ENCODE measurements at places on chromosomes 5 and 9. TPM values are rescaled to one million over a fixed set of nuclear protein-coding genes. Genes with fewer than 3 reads are reported as not detected.

The CDC20B gene
- not detected for total RNA-seq

The MSX2 gene
- total RNA-seq, result 1.5 TPM

The COL23A1 gene
- total RNA-seq, result not detected

The TXN gene
- total RNA-seq, result 234 TPM

The MAMDC2 gene
- 1.5 TPM for total RNA-seq

The BAAT gene
- total RNA-seq, result under 0.01 TPM

The MPDZ gene
- 58.3 TPM for total RNA-seq

DNA sequence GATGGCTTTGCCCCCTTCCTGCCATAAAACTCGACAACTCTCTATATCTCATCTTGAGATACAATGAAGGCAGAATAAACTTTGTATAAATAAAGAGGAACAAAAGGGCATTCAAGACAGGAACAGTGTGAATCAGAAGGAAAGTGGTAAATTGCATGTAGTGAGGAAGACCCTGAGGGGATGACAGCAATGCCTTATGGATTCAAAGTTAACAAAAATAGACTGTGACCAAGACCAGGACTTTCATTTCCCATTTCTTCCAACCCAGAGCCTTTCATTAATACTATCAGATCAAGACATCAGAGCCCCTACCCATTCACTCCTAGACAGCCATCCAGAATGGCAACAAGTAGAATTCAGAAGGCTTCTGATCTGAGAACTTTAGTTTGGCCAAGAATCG, 46.4 kb upstream of the ZNF462 start:
- no peak overlapping the region for H3K27ac ChIP-seq
- H3K4me1 ChIP-seq, result no peaks in the 10 kb centered on the region
- no peak overlapping the region for H3K4me3 ChIP-seq
- no peak for DNase-seq
- no peaks in the 10 kb centered on the region for H3K27me3 ChIP-seq
- no peaks in the 10 kb centered on the region for H3K36me3 ChIP-seq

DNA sequence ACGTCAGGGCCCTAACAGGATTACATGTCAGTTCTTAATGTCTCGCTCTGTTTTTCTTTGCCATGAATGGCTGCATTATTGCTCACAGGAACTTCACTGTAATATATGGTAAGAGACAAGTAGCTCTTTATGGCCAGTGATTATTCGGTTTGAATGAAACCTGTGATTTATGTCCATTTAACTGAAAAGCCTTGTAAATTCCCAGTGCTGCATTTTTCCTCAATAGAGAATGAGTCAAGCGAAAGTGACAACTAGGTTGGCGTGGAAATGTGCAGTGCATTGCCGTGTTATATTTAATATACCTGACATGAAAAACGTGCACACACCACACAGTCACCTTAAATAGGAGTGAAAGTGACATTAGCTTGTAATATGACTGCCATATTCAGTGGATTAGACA, 163.1 kb downstream of the PBX3 start:
- H3K4me3 ChIP-seq, result no peak overlapping the region
- no peak overlapping the region for H3K27ac ChIP-seq
- DNase-seq, result no peak
- H3K4me1 ChIP-seq, result peaks cover 30% of the 10 kb centered on the region
- H3K36me3 ChIP-seq, result no peaks in the 10 kb centered on the region
- H3K27me3 ChIP-seq, result no peaks in the 10 kb centered on the region

DNA sequence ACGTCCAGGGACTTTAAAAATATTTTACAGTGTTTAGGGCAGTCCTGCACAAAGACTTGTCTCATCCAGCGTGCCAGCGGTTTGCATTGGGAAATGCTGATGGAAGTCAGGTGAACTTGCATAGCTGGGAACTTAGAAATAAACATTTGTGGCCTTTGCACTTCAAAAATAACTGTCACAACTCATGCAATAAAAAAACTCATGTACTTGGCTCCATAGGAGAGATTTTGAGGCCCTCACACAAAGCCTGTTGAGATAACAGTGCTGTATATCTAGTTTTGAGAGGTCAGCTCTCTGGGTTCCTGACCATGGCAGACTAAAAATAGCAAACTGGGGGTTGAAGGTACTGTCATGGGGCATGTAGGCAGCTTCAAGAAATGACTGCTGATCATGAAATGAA, 5.5 kb downstream of the COMMD10 start:
- H3K36me3 ChIP-seq, result peaks cover 22% of the 10 kb centered on the region
- no peaks in the 10 kb centered on the region for H3K4me1 ChIP-seq
- DNase-seq, result no peak
- H3K27ac ChIP-seq, result no peak overlapping the region

DNA sequence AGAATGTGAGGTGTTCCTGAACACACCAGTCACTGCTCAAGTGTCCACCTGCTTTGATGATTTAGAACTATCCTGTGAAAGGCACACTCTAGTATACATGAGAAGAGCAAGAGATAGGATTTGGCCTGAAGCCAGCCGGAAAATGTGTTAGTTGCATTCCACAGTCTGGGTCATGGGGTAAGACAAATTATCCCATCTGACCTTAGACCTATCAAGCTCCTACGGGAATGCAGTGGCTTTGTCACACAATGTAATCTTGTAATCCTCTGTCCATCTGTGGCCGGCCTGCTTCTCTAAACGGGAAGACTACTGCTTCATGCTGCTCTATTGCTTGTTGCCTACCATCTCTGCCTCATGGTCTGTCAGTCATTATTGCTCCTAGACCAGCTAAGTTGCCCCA, 92.4 kb upstream of the PRRC1 start:
- no peaks in the 10 kb centered on the region for H3K4me1 ChIP-seq
- no peaks in the 10 kb centered on the region for H3K36me3 ChIP-seq
- H3K27ac ChIP-seq, result no peak overlapping the region
- no peaks in the 10 kb centered on the region for H3K27me3 ChIP-seq
- H3K4me3 ChIP-seq, result no peak overlapping the region
- DNase-seq, result no peak

GRCh38 chr9:12699529-12699928, 6.3 kb downstream of the TYRP1 start:
- no peaks in the 10 kb centered on the region for H3K36me3 ChIP-seq
- no peak overlapping the region for H3K4me3 ChIP-seq

DNA sequence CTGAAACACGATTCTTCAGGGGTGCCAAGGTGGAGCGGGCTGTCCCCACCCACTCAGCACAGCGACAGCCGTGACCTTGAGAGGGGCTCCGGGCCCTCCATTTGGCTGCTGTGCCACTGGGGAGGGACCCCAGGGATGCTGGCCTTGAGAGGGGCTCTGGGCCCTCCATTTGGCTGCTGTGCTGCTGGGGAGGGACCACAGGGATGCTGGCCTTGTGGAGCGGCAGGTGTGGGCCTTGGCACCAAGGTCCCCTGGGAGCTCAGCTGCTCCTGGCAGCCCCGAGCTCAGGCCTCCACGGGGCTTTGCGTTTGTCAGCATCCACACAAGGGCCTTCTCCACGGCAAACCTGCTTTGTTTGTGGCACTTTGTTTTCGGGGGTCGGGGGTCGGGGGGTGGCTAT, 137.6 kb upstream of the LPCAT1 start:
- no peak overlapping the region for H3K4me3 ChIP-seq
- DNase-seq, result peak; percentile 60
- peaks cover 26% of the 10 kb centered on the region for H3K27me3 ChIP-seq
- H3K4me1 ChIP-seq, result no peaks in the 10 kb centered on the region
- H3K36me3 ChIP-seq, result no peaks in the 10 kb centered on the region

DNA sequence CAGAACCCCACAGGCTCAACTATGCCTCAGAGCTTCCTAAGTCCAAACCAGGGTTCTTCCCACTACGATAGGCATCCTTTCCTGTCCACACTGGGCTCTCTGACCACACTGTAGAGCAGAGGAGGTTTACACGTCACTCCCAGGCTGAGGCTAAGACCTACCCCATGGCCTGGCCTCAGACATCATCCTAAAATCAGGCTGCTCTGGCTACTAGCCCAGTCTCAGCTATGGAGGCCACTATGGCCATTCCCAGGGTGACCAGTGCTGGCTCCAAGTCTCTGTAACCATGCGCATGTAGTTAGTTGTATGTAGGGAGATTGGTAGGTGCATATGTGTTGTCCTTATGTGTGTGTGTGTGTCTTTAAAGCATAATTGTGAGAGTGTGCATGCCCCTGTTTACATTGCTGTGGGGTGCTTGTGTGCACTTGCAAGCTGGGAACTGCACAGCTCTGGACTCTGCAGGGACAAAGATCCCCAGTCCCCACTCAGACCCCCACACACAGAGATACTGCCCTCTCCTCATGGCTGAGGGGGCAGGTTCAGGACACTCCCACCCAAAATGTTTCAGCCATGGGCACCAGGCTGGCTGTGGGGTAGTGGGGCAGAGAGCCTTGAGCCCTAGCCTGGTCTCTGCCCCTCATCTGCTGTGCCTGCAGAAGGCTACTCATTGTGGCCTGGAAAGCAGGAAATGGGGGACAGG, 12.3 kb downstream of the PDLIM4 start:
- peak; percentile 73 for DNase-seq
- H3K27me3 ChIP-seq, result no peaks in the 10 kb centered on the region
- H3K27ac ChIP-seq, result peak overlapping the region; percentile 71
- H3K4me1 ChIP-seq, result peaks cover 26% of the 10 kb centered on the region
- no peak overlapping the region for H3K4me3 ChIP-seq
- H3K36me3 ChIP-seq, result peaks cover 88% of the 10 kb centered on the region

GRCh38 chr9:91196103-91196950, 165.4 kb downstream of the AUH start:
- DNase-seq, result no peak
- no peak overlapping the region for H3K4me3 ChIP-seq
- peaks cover 43% of the 10 kb centered on the region for H3K4me1 ChIP-seq
- no peaks in the 10 kb centered on the region for H3K36me3 ChIP-seq
- no peaks in the 10 kb centered on the region for H3K27me3 ChIP-seq

DNA sequence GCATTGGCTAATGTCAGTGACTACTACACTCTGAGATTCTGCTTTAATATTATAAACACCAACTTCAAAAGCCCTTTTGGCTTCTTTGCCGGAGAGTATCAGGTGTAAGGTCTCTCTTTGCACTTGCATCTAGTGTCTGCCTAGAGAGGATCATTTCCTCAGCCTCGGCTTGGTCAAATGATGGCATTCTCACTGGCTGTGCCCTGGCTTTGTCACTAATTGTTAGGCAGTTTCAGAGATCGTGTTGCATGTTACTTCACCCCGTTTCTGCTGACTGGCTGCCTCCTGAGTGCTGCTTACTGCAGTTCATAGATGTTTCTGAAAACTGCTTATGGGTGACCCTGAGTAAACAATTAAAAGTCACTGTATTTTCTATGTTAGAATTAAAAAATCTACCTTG, 48.8 kb downstream of the SLC1A3 start:
- H3K4me1 ChIP-seq, result peaks cover 36% of the 10 kb centered on the region
- no peak overlapping the region for H3K27ac ChIP-seq
- no peaks in the 10 kb centered on the region for H3K36me3 ChIP-seq
- no peak for DNase-seq

DNA sequence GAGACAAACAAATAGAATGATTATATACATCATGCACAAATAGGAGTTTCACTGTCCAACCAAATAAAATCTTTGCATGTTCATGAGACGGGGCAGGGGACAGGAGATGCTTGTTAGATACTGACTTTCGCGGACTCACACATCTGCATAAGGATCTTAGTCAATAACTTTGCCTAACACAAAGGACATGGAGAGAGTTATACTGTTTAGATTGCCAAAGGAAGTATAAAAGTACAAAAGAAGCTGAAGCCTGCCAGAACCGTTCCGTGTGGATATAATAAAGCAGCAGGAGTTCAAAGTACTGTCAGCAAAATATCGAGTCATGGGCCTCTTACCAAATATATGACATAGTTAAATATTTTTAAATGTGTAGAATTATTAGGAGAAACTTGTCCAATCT, 1148.4 kb downstream of the EFNA5 start:
- no peaks in the 10 kb centered on the region for H3K36me3 ChIP-seq
- no peak overlapping the region for H3K4me3 ChIP-seq
- H3K27ac ChIP-seq, result no peak overlapping the region
- DNase-seq, result no peak
- no peaks in the 10 kb centered on the region for H3K27me3 ChIP-seq

GRCh38 chr9:136650648-136651047, 12.1 kb upstream of the EGFL7 start:
- H3K36me3 ChIP-seq, result no peaks in the 10 kb centered on the region
- H3K27ac ChIP-seq, result no peak overlapping the region
- DNase-seq, result no peak
- H3K27me3 ChIP-seq, result no peaks in the 10 kb centered on the region
